ENCODE measurements at places on chromosomes 7 and 10.
A peak's percentile ranks its signal among the peaks of the same experiment; 100 is the strongest.

- DNase-seq: no peak
These were observed 119.9 kb downstream of the MGMT start for GRCh38 chr10:129586898-129587443.

DNA sequence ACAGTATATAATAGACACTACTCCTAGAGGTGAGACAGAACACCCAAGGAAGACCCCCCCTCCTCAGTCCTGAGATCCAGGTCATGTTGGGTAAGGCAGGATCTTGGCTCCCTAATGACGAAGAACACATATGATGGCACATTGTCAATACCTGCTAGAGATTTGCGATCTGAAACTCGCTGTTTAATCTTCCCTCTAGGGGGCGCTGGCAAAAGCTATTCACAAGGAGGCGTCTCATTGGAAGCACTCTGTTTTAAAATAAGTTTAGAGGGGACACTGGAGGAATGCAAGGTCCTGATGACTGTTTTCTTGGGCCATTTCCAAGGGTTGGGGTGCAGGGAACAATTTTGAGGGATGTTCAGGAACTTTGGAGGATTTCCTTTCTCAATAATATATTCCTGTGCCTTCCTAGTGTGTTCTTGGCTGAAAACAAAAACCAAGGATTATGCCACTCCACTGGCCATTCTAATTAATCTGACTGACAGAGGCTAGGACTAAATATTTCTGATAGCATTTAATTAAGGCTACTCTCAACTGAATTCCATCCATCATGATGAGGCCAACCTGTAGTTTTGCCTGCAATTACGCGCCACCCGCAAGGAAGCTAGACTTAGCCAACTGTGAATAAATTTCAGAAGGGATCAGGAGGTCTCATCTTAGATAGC is 1013.8 kb upstream of the MBL2 start:
- DNase-seq: no peak

DNA sequence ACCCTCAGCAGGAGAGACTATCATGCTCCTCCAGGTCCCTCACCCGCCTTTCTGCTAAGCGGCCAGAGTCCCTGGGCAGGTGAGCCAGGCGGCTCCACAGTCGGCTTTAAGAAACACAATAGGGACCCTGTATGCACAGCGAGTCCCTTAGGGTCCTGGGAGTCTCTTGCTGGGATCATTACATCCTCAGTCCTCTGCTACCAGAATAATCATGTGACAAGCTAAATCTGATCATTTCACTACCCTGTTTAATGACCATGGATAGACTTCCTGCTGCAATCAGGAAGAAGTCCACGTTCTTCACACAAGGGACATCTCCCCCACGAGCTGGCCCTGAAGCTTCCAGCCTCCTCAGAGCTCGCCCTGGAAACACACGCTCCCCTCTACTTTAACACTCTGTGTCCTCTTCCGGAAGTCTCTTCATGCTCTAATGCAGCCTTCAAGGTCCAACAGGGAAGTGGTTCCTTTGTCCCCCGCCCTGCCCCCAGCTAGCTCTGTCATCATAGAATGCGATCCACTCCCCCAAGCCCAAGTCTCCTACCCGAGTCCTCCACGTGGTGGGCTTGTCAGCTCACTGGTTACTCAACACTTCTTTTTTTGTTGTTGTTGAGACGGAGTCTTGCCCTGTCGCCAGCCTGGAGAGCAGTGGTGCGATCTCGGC is 101.5 kb downstream of the RNF216 start:
- no peak for DNase-seq

DNA sequence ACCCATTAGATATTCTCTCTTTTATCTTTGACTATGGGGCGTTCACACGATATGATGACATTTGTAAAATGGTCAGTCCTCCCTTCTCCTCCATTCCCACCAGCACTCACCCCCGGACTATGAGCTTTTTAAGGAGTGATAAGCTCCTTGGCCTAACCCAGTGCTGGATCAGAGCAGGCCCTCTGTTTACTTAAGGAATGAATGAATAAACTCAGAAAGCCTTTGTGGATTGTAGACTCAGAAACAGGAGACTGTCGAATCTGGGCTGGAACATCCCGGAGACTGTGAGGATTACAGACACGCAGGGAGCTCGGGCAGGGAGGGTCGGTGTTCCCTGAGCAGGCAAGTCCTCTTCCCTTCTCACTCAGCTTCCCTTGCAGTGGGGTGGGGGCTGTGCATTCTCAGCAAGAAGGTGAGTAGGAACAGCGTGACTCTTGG is 6.8 kb upstream of the ZCCHC24 start:
- no peak for DNase-seq

GRCh38 chr10:79434821-79435251 is 10.6 kb downstream of the ZCCHC24 start:
- DNase-seq: peak; percentile 69

GRCh38 chr7:81704595-81704994 is 65.3 kb downstream of the HGF start:
- DNase-seq: no peak

- no peak for DNase-seq
These were observed 52.3 kb upstream of the CALCR start for GRCh38 chr7:93626869-93627268.

DNA sequence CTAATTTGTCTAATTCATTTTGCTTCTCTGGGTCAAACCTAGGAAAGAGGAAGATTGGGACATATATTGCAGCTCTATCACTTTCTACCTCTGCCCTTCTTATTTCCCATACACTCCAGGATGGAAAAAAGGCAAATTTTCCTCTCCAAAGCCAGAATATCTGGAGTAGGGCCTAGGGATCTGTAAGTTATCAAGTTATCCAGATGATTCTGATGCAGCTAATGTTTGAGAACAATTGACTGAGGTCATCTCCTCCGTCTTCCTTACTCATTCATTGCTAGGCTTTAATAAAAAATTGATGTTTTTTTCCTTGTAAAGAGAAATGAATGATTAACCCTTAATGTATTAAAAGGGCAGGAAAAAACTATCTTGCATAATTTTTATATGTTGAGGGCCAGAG is 211.9 kb upstream of the GLI3 start:
- DNase-seq: no peak

GRCh38 chr10:78424723-78425122 is 391.1 kb downstream of the RPS24 start:
- no peak for DNase-seq

DNA sequence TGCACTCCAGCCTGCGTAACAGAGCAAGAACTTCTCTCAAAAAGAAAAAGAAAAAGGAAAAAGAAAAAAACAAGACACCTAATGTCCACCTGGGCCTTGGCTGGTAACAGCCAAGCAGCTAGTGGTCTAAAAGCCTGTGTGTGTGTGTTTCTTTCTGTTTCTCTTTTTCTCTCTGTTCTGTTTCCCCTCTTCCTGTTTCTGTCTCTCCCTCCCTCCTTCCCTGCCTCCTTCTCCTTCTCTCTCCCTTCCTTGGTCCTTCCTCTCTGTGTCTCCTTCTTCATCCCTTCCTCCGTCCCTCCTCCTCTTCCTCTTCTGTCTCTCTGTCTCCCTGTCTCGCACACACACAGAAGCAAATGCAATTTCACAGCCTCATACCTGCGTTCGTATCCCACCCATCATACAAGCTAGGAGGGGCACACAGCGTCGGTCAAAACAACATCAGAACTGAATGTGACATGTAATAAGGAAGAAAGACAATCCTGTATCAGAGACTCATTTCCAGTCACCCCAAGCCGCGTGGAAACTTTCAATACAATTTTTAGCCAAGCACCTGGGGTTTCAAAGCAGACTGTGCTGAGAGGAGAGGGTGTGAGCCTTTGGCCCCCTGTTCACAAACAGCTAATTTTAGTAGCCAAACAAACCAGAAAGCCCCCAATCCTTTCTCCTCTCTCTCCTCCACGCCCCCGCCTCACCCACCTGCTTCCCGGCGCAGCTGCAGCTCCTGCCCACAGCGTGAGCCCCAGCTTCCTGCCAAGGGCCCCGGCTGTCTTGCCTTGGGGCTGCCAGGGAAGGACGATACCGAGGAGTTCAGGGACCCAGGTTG is 50.2 kb upstream of the GNA12 start:
- DNase-seq: no peak

DNA sequence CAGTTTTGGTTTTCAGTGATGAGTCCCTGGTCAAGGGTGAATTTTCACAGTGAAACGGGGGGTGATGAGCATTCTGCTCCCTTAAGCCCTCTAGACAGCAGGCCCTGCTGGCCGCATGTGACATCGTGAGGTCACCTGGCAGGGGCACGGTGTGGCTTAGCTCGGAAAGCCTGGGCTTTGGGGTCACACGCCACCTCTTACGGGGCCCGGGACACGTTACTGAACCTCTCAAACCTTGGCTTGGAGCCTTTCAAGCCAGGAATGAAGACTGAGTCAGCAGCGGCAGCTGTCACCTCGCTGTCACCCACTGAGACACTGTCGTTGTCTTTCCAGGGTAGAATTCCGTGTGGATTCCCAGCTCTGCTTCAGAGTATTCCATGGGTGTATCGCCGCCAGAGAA is 4.1 kb downstream of the GET4 start:
- DNase-seq: no peak

DNA sequence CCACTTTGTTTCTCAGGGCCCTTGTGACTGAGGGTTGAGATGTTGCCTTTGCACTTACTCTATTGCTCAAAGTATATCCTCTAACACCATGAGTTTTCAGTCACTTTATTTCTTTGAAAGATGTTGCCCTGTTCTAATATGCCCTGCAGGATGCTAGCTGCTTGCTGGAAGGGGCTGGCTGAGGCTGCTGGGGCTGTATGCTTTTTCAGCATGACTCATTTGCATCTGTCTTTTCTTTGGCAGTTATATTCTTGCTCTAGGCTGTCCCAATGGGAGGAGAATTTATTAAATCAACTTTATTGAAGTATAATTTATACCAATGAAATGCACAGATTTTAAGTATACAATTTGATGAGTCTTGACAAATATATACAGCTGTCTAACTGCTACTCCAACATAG is 157.7 kb downstream of the PLPP4 start:
- DNase-seq: no peak

GRCh38 chr7:31082017-31082416 is 29.9 kb downstream of the ADCYAP1R1 start:
- no peak for DNase-seq

GRCh38 chr10:78974617-78975317 is 94.0 kb upstream of the ZMIZ1 start:
- peak; percentile 85 for DNase-seq

GRCh38 chr10:21030091-21030490 is 133.0 kb upstream of the NEBL start:
- peak; percentile 16 for DNase-seq

- no peak for DNase-seq
These were observed 253.0 kb upstream of the COBL start for GRCh38 chr7:51569581-51569980.

- DNase-seq: no peak
These were observed 166.9 kb upstream of the RNF32 start for GRCh38 chr7:156473476-156474240.

- DNase-seq: no peak
These were observed 99.0 kb upstream of the CAV2 start for GRCh38 chr7:116400522-116400921.

DNA sequence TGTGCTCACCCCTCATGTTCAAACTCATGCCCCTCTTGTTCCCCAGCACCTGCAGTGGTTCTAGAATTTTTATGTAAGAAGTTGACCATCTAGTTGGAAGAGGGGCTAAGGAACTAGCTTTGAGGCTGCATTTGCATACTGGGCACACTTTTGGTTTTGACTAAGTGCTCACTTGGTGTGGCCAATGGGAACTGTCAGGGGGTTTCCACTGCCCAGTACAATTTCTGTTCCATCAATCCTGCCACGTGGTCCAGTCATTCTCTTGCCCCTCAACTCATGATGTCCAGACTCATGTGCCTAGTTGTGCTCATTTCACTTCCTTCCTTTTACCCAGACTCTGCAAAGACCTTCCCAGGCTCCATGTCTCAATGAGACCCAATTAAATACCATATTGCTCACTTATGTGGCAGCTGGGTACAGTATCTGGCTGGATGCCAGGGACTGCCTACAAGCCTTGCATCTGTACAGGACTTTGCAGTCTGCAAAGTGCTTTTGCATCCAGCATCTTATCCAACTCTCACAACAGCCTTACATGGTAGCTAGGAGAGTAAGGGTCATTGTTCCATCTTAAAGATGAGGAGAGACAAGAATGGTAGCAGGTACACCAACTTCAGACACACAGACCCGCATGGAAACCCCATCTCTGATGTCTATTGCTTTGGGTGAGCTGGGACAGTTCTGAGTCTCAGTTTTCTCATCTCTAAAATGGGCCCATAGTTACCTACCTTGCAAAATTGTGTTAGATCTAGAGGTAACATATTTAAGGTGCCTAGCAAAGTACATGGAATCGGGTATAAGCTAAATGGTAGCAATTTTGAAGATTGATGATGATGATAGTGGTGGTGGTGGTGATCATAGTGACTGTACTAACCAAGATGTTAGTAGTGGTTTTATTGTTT is 30.1 kb upstream of the KCNMA1 start:
- DNase-seq: peak; percentile 5

- DNase-seq: no peak
These were observed 60.2 kb downstream of the GPR26 start for GRCh38 chr10:123726381-123726780.

DNA sequence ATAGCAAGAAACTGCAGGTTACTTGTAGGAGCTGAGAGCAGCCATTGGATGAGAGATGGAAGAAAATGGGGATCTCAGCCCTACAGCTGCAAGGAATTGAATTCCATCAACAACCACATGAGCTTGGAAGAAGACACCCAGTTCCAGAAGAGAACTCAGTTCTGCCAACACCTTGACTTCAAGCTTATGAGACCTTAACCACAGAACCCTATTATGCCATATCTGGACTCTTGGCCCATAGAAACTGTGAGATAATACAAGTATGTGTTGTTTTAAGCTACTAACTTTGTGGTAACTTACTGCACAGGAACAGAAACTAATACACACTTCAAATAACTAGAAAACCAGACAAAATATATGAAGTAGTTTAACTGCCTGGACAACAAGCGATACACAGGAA is 212.4 kb upstream of the CACNA2D1 start:
- DNase-seq: no peak

GRCh38 chr7:67773081-67773480 is 776.4 kb downstream of the TYW1 start:
- no peak for DNase-seq

DNA sequence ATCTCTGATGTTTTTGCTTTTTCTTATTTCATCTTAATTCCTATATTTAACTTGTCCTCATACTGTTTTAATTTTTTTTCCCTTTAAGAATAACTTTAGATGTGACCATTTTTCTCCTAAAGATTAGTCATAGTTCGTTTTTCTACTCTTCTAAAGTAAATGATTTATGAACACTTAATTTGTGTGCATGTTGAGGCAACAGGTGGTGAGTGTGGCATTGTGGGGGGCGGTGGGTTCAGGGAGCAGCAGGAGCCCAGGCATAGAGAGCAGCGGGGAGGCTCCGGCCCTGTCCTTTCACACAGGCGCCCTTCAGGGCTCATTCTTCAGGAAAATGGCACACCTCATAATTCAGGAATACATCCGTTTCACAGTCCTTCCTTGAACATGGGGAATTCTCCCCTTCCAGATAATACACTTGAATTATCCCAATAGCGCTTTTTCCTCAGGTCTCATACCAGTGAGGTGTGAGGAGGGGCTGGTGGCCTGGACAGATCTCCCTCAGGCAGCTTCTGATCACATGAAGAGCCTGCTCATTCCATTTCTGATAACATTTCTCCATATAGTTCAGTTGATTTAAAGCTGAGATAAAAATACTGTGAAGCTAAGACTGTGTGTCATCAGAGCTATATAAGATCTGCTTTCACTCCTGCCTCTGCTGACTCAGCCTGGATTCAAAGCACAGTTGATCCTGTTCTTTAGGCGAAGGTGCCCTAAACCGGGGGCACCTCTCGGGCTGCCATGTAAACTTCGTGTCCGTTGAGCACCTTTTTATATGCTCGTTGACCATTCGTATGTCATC is 40.2 kb downstream of the CUL1 start:
- no peak for DNase-seq

All from fibroblast of gingiva (primary cell).